Testis (tissue), 5 donors: ENCODE measurements at places on chromosomes 3 and 15. TPM values are rescaled to one million over a fixed set of nuclear protein-coding genes. Genes with fewer than 3 reads are reported as not detected.

Gene GABRB3
- 19.6 TPM for total RNA-seq

Gene ZNF660
- 5.9 TPM for total RNA-seq

Gene IRAK2
- 3.7 TPM for total RNA-seq

Gene PPARG
- total RNA-seq = 17.6 TPM

Gene PPM1L
- total RNA-seq = 27.7 TPM

Gene EPHB1
- total RNA-seq = 37.1 TPM

Gene MAP3K13
- 66.5 TPM for total RNA-seq

Gene SLC24A5
- total RNA-seq = 0.63 TPM

Gene HEXA
- 188 TPM for total RNA-seq

Gene P3H2
- 7.2 TPM for total RNA-seq

Gene GP9
- 1.7 TPM for total RNA-seq

Gene TM6SF1
- total RNA-seq = 5.0 TPM

Gene FES
- total RNA-seq = 18.6 TPM

Gene SGO1
- total RNA-seq = 10.0 TPM

Gene LRRC31
- total RNA-seq = 0.19 TPM

Gene RFT1
- total RNA-seq = 33.9 TPM

Gene SPTSSB
- total RNA-seq = not detected

Gene GATM
- total RNA-seq = 446 TPM

Gene UPK1B
- total RNA-seq = 0.79 TPM

Gene IL20RB
- total RNA-seq = 3.5 TPM

Gene NEK10
- total RNA-seq = 56.9 TPM

Gene SLC15A2
- total RNA-seq = 21.8 TPM

Gene LDHAL6B
- 18.6 TPM for total RNA-seq

Gene FSIP1
- 5.8 TPM for total RNA-seq

Gene TMEM44
- total RNA-seq = 14.9 TPM

Gene PDHB
- total RNA-seq = 126 TPM

Gene CAPN7
- 94.7 TPM for total RNA-seq

Gene FETUB
- total RNA-seq = 0.79 TPM

Gene PDCD7
- 66.8 TPM for total RNA-seq

Gene FAM174B
- 15.7 TPM for total RNA-seq

Gene SMAD6
- total RNA-seq = 17.5 TPM

Gene ZNF860
- 6.2 TPM for total RNA-seq

Gene SEMA3F
- 8.3 TPM for total RNA-seq

Gene RTP1
- total RNA-seq = 0.93 TPM

Gene KNG1
- 0.43 TPM for total RNA-seq

Gene PP2D1
- 22.8 TPM for total RNA-seq

Gene CDHR4
- 5.9 TPM for total RNA-seq

Gene CHRM5
- 0.81 TPM for total RNA-seq

Gene ALDH1A2
- 91.2 TPM for total RNA-seq

Gene RARRES1
- 0.31 TPM for total RNA-seq

Gene IL16
- total RNA-seq = 14.9 TPM

Gene ATP8B4
- total RNA-seq = 2.4 TPM

Gene CCDC32
- total RNA-seq = 13.9 TPM

Gene SYNPR
- not detected for total RNA-seq

Gene SCAMP2
- total RNA-seq = 103 TPM

Gene LCMT2
- 5.2 TPM for total RNA-seq

Gene ISLR
- 24.0 TPM for total RNA-seq
